ENCODE measurements at places on chromosomes 3 and 15.
A peak's percentile ranks its signal among the peaks of the same experiment; 100 is the strongest.

- peak; percentile 32 for DNase-seq
Observed at GRCh38 chr3:158167737-158168557, 58.1 kb downstream of the RSRC1 start.

GRCh38 chr3:28334552-28334951, 14.0 kb upstream of the ZCWPW2 start:
- no peak for DNase-seq

DNA sequence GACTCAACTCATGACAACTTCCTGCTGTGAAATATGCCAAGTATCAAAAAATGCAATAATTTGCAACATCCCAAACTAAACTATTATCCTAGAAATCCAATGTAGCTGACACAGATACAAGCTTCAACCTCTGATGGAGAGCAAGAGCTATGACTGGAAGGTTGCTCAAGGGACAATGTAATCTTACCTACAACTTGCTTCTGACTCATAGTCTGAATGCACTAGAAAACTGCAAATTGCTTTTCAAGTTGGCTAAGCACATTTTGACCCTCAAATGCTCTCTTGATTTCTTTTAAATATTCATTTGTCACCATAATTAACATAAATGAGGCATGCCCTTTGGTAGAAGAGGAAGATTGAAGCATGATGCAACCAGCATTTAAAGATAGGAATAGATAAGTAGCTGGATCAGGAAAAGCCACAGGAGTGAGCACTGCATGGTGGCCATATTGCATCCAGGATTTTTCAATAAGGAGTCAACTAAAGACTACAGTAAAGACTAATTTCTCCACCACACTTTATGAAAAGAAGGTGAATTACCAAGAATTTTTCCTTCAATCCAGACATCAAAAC, 630.8 kb upstream of the GBE1 start:
- no peak for DNase-seq

GRCh38 chr3:62523672-62524071, 150.3 kb upstream of the FEZF2 start:
- no peak for DNase-seq

GRCh38 chr15:49278751-49279150, 108.7 kb downstream of the GALK2 start:
- DNase-seq: no peak

- DNase-seq: no peak
Observed at GRCh38 chr15:97978401-97979139, 18.1 kb downstream of the ARRDC4 start.

DNA sequence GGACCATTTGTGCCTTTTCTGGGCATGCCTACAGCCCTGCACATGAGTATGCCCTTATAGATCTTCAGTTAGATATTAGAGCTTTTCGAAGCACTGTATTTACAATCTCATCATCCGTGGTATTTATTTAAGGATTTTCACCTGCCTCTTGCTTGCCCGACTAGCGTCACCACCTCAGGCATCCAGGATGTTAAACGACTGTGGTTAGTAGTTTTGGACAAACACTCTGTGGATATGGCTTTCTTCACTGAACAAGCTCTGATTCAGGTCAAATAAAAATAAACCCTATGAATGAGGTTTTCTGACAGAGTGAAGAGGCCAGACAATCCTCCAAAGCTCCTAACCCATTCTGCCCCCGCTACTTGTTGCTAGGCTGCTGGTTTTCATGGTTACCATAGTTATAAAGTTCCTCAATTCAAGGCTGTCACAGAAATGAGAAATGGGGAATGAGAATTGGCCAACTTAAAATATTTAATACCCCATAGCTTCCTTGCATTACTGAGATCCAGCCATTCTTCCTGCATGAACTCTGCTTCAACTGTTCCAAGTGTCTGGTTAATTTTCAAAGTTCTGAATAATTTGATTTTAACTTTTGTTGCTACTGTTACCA, 440.1 kb downstream of the GABRG3 start:
- DNase-seq: no peak

Data from T-helper 2 cell treated with Interferon-gamma antibody and Interleukin-4, amounts not matched to agents 5 μg/mL and 100 μg/mL, for 36 hours (primary cell).